ENCODE measurements at places on chromosomes 11 and 22.

DNA sequence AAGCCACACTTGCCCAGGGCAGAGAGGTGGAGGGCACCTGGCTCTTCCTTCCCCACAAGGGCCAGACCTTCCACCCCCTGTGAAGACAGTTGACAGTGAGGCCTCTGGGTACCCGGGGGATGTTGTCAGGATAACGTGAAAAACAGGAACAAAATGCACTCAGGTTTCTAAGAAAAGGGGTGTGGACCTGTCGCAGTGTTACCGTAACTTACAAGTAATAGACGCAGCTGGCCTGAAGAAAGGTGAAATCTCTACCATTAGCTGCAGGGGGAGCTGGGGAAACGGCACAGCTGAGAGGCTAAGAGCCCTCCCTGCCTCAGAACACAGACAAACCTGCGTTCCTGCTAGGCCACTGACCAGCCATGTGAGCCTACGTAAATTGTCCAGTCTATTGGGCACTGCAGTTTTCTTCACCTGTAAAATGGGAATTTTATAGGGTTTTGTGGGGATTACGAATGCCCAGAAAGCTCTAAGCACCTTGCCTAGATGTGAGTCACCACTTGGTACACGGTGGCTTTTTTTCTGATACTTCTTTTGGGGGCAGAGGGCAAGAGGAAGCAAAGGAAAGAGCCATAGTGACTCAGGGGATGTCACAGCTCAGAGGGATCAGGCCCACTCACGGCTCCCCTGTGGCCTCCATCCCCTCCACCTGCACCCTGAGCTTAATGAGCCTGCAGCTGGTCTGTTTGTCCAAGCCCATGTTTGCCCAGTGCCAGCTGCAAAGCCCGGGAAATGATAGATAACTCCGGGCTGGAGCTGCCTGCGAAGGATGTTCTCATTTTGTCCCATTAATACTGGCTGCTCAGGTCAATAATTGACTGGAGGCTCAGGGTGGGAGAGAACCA, 18.4 kb upstream of the CABP7 start:
- DNase-seq = peak; percentile 48

GRCh38 chr11:17197431-17197898, 10.3 kb downstream of the PIK3C2A start:
- DNase-seq = no peak

GRCh38 chr11:125075900-125076317, 12.8 kb downstream of the SLC37A2 start:
- no peak for DNase-seq

GRCh38 chr11:69705351-69705811, 1.6 kb upstream of the FGF19 start:
- no peak for DNase-seq

GRCh38 chr22:36595154-36595553, 66.2 kb upstream of the EIF3D start:
- DNase-seq = no peak

DNA sequence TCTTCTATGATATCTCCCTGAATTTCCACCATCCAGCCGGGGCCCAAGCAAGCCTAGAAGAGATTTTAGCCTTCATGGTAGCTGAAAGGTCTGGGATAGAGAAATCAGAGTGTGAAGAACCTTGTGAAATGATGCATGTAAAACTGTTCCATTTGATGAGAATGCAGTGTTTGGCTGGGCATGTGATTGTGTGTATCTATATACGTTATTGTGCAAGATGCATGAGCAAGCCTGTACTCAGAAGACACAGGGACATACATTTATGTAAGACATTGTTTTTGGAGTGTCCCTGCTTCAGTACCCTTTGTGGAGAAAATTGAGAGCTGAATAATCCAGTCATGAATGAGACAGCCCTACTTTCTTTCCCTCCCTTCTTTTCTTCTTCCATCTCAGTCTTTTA, 15.2 kb upstream of the OR52K2 start:
- DNase-seq = no peak

All from NCI-H1105 (cell line).